ENCODE measurements at places on chromosomes 4 and X.

GRCh38 chr4:53378171-53378482 lies 686 bp downstream of the FIP1L1 start:
- DNase-seq = no peak

- DNase-seq = no peak
Measured at GRCh38 chr4:143405075-143405730, 68.5 kb downstream of the GAB1 start.

DNA sequence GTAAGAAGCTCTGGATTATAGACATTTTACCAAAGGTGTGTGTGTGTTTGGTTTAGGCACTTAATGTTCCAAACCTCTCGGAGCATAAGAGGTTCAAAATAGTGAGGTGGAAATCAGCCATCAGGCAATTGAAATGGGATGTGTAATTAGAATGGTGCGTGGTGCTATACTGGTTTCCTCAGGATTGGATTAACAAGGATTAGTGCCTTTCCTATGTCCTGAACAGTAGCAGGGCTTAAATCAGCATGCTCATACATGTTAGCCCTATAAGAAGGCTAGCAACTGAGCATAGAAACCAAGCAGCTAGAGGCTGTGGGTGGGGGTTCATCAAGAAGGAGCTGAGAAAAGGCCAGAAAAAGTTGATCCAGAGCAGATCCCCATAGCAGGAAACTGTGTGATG lies 256.8 kb upstream of the CXXC4 start:
- DNase-seq = no peak

GRCh38 chr4:145176641-145177432 lies 3.6 kb downstream of the OTUD4 start:
- DNase-seq = no peak

DNA sequence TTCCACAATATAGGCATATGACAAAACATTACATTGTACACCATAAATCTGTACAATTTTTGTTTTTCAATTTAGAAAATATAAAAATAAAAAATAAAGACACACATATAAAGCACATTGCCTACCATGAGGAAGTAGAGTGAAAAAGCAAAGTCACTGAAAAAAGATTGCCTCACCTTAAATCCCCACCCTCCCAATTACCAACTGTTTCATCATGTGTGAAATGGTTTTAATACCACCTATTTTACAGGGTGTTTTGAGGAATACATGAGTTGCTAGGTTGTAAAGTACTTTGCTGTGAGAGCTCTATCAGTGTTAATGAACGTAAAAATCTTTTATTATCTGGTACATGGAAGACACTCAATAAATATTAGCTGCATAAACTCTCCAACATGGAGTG lies 373.6 kb upstream of the NDST3 start:
- DNase-seq = no peak

DNA sequence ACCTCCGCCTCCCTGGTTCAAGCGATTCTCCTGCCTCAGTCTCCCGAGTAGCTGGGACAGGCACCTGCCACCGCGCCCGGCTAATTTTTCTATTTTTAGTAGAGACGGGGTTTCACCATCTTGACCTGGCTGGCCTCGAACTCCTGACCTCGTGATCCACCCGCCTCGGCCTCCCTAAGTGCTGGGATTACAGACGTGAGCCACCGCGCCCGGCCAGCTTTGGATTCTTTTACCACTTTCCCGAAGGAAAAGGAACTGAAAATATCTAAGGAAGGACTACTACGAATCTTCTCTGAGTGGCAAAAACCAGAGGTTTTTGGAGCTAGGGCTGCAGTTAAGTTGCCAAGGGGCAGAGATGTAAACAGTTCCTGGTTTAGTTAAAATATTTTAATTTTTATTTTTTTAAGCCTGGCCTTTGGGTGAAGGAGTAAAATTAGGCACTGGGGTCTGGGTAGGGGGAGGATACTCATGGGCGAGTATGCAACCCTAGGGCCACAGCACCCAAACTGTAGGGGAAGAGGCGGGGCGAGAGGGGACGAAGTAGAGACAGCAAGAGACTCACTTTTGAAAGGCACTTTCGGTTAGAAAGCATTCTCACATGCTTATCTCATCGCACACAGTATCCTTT lies 525 bp upstream of the CISD2 start:
- DNase-seq = no peak

DNA sequence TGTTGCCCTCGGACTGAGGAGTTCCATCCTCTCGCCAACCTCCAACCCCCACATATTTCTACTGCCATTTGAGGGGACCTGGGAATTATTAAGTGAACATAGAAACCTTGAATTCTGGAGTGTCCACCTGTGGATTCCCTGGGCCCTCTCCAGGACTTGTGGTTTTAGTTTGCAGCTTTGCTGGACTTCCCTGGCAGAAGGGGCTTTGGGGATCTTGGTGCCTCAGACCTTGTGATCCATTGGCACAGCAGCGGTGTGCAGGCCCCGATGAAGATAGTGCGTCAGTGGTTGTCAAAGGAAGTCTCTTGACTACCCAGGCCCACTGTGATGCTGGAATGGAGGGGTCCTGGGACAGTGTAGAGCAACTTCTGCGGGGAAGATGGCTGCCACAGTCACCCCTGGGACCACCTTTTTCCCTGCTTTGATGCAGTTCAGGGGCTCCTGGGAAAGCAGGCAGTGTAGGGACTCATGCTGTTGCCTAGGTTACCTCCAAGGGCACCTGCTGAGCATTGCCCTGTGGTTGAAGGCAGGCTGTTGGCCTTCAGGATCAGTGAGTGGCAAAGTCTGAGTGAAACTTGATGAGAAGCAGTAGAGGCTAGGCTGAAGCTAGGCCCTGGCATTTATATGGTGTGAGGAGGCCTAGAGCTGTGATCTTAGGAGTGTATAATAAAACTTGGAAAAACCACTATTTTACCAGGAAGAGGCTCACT lies 2.2 kb downstream of the SLC16A2 start:
- DNase-seq = no peak

DNA sequence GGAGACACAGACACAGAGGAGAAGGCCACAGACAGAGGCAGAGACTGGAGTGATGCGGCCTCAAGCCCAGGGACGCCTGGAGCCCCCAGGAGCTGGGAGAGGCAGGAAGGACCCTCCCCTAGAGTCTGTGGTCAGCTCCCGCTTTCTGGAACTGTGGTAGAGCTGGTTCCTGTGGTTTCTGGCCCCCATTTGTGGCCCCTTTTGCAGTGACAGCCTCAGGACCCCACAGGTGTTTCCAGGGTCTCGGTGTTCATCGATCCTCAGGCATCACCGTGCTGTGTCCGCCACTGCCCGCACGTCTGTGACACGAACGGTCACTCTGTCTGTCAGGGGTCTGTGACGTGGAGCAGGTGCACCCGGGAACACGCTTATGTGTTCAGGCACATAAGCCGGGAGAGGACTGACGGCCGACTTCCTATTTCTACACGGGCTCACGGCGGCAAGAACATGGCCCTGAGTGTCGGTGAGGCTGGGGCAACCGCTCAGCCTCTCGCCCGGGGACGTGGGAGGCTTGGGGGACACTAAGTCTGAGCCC lies 7.9 kb downstream of the GTPBP6 start:
- no peak for DNase-seq

GRCh38 chrX:154466036-154466435 lies 8.0 kb downstream of the PLXNA3 start:
- DNase-seq = no peak

All from activated T-helper 1 cell treated with anti-CD3 and anti-CD28 coated beads, Interleukin-2, amount 50 U/mL, for 16 hours (primary cell).